ENCODE measurements at places on chromosomes 5 and 9. TPM values are rescaled to one million over a fixed set of nuclear protein-coding genes. Genes with fewer than 3 reads are reported as not detected.

Gene TERT
- 0.04 TPM for total RNA-seq

Gene ENTREP1
- 0.08 TPM for total RNA-seq

Gene SPATA6L
- total RNA-seq: not detected

Gene ORM2
- 0.19 TPM for total RNA-seq

Gene MGAT4B
- total RNA-seq: 160 TPM

Gene LAMC3
- total RNA-seq: 0.49 TPM

Gene ADGRD2
- not detected for total RNA-seq

Gene CBY3
- not detected for total RNA-seq

Data from H4 (cell line).